ENCODE measurements at places on chromosomes 7 and 10.

DNA sequence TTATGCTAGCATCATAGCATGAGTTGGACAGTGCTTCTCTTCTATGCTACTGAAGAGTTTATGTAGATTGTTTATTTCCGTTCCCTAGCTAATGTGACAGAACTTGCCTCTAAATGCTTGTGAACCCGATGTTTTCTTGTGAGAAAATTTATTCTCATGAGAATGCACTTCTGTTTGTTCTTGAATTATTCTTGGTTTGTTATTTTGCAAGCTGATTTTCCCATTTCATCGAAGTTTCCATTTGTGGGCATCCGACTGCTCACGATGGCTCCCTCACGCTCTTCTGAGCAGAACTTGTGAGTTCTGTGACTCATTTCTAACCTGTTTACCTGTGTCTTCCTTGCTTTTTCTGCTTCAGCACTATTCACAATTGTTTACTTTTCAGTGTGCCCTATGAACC lies 59.9 kb downstream of the WDFY4 start:
- no peak for DNase-seq

GRCh38 chr7:41911792-41912191 lies 208.9 kb upstream of the INHBA start:
- no peak for DNase-seq

DNA sequence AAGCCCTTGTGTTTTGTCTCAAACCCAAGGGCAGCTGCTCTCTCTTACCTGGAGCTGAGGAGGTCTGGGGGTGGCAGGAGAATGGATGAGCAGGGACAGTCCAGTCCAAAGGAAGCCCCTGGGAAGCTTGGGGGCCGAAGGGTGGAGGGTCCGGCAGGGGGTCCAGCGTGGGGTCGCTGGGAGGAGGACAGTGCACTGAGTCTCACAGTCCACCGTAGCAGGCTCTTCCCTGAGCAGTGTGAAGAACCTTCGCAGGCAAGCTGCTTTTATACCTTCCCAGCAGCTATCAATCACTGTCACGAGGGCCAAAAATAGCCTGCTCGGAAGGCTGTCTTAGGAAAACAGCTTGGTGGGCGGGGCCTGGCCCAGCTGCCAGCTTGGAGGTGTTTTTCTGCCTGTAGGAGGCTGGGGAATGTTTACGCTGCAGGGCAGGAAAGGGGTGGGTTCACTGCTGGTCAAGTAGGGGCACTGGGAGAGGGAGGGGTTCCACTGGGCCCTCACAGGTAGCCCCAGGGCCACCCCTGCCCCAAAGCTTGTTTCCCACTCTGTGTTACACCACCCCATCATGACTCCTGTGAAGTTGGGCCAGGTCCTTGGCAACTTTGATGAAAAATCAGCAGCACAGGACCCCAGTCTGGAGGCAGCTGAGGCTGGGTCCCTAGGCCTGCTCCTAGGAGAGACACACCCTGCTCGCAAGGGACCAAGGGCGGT lies at the start of gene DEPP1:
Gene DEPP1, minus strand, starts transcription at position 240 of the 711 bp plus-strand sequence. CDS start 779 bp downstream, outside the sequence.
- peak; percentile 81 for DNase-seq

GRCh38 chr7:11831156-11831735 lies 752 bp downstream of the THSD7A start:
- DNase-seq = no peak

GRCh38 chr10:88913788-88914187 lies 33.7 kb downstream of the STAMBPL1 start:
- DNase-seq = no peak

DNA sequence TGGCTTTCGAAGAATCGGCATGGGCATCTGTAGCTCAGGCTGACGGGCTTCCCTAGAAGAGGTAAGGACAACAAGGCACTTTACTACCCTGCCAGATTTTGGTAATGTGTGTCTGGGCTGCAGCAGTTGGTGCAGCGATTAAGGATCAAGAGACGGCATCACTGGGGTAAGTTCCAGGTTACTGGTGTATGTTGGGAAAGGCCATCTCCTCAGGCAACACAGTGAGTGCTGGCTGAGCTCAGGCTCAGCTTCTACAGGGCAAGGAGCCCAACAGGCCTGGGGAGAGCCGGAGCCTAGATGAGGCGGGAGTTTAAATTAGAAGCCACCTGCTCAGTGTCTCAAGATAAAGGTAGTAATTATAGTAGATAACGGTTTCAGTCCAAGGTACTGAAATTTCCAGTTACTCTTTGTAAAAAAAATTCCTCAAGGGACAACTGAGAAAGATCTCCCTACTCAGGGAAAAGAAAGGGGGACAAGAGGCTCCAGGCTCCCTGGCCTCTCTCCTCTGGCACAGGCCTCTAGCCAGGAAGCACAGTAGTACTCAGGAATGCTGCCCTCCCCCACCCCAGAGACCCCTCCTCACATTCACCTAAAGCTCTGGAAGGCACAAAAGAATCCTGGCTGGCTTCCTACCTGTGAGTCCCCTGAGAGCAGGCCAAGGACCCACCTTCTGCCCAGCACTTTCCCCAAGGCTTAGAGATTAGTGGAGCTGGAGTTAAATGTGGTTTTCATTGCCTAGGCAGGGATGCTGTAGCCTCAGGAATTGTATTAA lies 3.9 kb downstream of the CXCL12 start:
- DNase-seq = no peak

DNA sequence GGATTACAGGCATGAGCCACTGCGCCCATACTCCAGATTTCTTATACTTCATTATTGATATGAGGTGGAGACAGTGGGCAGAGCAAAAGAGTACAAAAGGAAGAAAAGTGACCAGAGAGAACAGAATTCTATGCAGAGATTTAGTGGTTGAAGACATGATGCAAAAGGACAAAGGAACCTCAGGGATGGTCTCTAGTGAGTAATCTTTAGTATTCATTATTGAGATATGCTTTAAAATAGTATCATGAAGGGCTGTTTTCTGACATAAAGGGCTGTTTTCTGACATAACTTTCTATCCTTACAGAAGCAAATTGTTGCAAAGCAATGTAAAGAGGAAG lies 81.2 kb upstream of the OIT3 start:
- no peak for DNase-seq

- DNase-seq = peak; percentile 49
Measured at GRCh38 chr7:4085937-4086691, 596.0 kb upstream of the FOXK1 start.

- peak; percentile 44 for DNase-seq
Measured at GRCh38 chr10:96299383-96299782, 4.9 kb upstream of the DNTT start.

GRCh38 chr10:130914367-130914766 lies 397.2 kb downstream of the TCERG1L start:
- no peak for DNase-seq

- no peak for DNase-seq
Measured at GRCh38 chr7:43847496-43847895, 21.8 kb downstream of the MRPS24 start.

GRCh38 chr10:42988517-42989395 lies 88.1 kb upstream of the RET start:
- DNase-seq = peak; percentile 57

DNA sequence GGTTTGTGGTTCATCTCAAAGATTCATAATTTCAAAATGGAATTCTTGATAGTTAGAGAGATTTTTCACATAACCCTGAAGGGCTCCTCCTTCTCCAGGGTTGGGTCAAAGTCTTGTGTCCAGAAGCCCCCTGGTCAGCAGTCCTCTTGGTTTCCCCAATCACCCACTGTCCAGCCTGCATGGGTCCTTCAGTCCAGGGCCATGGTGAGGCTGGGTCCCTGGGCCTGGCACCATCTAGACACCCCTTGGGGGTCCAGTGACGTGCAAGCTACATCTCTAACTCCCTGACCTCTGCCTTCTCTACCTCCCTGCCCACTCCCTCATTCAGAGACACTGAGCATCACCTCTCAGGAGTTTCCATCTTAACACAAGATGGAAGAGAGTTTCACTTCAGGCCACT lies 26.1 kb downstream of the ANXA8 start:
- no peak for DNase-seq

DNA sequence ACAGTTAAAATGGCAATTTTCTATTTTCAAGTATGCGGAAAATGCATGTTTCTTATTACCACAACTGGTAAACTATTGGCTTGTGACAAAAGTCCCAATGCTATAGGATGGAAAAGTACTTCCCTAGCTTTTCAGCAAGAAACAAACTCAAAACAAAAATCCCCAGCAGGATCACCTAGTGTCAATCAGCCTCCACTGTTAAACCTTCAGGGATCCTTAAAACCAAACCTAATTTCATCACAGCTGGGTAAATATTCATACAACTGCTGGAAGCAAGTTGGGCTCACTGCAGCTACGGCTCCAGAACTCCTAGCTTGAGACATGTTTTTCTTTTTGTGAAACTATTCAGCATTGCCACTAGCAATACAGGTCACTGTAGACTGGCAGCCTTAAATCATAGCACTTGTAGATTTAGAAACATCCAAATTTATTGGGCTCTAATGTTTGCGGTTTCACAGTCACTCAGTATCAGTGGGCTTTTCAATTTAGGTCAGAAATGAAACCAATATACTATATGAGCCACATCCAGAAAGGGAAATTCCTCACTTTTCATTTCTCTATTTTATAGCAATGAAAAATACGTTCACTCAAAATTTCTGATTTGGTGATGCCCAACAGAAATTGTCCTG lies 145.2 kb upstream of the ANK3 start:
- DNase-seq = no peak

DNA sequence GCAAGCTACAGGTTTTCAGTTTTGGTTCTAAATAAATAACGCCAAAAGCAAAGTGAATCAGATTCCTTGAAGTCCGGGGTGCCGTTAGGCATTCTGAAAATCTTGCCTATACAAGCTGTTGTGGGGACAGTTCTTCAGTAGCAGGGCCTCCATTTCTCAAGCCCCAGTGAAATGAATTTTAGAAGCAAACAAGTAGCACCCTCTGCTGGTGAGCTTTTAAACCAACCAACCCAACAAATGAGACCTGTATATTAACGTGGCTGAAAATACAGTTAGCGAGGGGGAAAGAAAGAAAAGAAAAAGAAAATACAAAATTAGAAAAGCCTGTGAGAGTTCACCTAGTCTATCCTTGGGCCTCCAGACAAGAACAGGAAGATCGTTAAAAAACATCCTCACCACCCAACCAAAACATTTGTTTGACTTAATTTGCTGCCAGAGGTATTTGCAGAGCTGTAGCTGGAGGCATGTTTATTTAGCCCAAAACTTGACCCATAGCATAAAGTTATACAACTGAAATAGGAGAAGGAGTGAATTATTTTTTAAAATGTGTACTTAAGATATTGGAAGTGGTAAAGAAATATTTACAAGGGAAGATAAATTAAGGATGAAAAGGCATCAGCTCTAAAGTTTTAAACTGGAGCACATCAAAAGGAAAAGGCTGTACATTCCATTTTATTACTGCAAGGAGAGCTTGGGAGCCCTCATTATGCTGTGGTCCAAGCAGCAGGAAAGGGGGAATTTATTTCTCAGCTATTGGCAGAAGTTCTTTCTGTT lies 98.9 kb downstream of the DYNC1I1 start:
- peak; percentile 74 for DNase-seq

DNA sequence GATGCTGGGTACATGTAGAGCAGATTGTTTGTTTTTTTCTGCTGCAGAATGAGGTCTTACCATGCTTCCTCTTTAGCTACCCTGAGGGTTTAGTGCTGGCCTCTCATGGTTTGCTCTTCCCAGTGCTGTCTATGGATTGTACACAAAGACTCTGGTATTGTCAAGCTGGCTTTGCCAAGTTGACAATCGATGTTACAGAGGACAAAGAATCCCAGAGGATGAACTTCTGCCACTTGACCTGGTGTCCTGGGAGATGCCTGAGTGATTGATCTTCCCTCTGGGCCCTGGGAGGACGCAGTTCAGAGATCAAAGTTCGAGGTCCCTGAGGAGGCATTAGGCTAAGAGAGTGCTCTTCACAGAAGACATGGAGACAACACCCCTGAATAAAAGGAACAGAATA lies 865.4 kb downstream of the CCSER2 start:
- no peak for DNase-seq
